ENCODE measurements at places on chromosomes 7 and 10. TPM values are rescaled to one million over a fixed set of nuclear protein-coding genes. Genes with fewer than 3 reads are reported as not detected.

Gene CHRM2
- 2.2 TPM for total RNA-seq

Gene CCL24
- total RNA-seq, result not detected

Gene BTAF1
- 64.1 TPM for total RNA-seq

Gene LEP
- total RNA-seq, result 0.12 TPM

Gene XRCC2
- total RNA-seq, result 1.6 TPM

Gene HPSE2
- 0.50 TPM for total RNA-seq

All from uterine smooth muscle cell (primary cell).